Fibroblast of upper back skin (primary cell): ENCODE measurements at places on chromosomes 3 and 15.

- no peak for DNase-seq
Measured at GRCh38 chr15:54082836-54083492, 104.7 kb downstream of the UNC13C start.

GRCh38 chr3:112390783-112391641 lies 58.1 kb downstream of the CD200 start:
- DNase-seq: peak; percentile 98

GRCh38 chr15:80452166-80452565 lies 48.0 kb downstream of the ARNT2 start:
- DNase-seq: no peak

- DNase-seq: no peak
Measured at GRCh38 chr3:152910966-152911365, 76.0 kb downstream of the P2RY1 start.

DNA sequence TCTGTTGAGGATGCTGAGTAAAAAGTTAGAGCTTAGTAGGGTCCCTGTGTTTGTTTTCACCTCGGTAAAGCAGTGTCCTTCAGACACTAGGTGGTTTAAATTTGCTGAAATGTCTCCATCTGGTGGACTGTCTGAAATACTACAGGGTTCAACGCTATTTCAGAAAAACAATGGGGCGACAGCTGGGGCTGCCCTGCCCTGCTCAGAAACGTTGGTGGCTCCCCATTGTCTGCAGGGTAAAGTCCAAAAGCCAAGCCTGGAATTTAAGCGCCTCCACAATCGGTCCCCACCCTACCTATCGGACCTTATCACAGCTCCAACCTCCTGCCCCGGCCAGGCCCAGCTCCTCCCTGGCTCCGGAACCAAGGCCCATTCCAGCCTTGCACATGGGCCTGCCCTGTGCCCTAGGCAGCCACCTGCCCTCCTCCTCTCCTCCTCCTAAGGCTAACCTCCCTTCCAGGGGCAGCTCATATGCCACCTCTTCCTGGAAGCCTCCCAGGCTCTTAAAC lies 4.3 kb upstream of the TSEN2 start:
- peak; percentile 40 for DNase-seq

GRCh38 chr3:125381743-125382142 lies 6.6 kb upstream of the ZNF148 start:
- DNase-seq: peak; percentile 72
